ENCODE measurements at places on chromosomes 5 and 9. TPM values are rescaled to one million over a fixed set of nuclear protein-coding genes. Genes with fewer than 3 reads are reported as not detected.

PSMB7 gene
- total RNA-seq, result 84.2 TPM

SYK gene
- total RNA-seq, result 0.81 TPM

PLPP1 gene
- 8.1 TPM for total RNA-seq

OGN gene
- total RNA-seq, result 0.86 TPM

- no peaks in the 10 kb centered on the region for H3K36me3 ChIP-seq
- DNase-seq, result no peak
- no peak overlapping the region for H3K4me3 ChIP-seq
Observed at GRCh38 chr9:131318231-131319085, 28.9 kb downstream of the PLPP7 start.

GRCh38 chr5:150519978-150520377 is 12.0 kb downstream of the NDST1 start:
- DNase-seq, result no peak
- H3K4me1 ChIP-seq, result no peaks in the 10 kb centered on the region
- H3K4me3 ChIP-seq, result no peak overlapping the region
- no peak overlapping the region for H3K27ac ChIP-seq
- H3K36me3 ChIP-seq, result no peaks in the 10 kb centered on the region

DNA sequence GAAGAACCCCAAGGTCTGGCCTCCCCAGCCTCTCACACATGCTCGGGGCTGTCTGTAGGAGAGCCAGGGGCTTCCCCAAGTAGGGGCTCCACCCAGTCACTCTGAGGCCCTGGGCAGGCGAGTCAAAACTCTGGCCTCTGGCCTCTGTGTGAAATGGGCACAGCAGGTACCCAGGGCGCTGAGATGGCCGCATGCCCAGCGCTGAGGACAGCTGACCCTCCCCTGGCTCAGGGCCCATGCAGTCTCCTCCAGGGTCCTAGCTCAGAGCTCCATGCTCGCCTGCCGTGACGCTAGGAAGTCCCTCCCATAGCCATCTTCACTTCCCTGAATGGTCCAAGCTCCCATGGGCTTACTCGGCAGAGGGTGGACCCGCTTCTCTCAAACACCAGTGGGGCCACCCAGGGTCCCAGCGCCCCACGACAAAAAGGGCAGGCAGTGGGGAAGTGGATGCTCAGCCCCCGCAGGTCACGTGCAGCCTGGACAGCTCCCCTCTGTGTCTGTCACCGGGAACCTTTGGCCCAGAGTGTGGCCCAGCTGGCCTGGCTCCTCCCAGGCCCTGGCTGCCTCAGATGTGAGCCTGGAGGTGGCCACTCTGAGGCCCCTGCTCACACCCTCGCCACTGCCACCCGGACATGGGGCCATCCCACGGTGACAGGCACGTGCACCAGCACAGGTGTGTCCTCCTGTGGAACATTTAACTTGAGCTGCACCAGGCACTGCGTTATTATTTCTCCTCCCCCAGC is 12.2 kb upstream of the VAV2 start:
- no peaks in the 10 kb centered on the region for H3K36me3 ChIP-seq
- no peak overlapping the region for H3K4me3 ChIP-seq
- H3K27ac ChIP-seq, result no peak overlapping the region
- no peak for DNase-seq
- no peaks in the 10 kb centered on the region for H3K4me1 ChIP-seq
- H3K27me3 ChIP-seq, result no peaks in the 10 kb centered on the region
